ENCODE measurements at places on chromosomes 11 and 22. TPM values are rescaled to one million over a fixed set of nuclear protein-coding genes. Genes with fewer than 3 reads are reported as not detected.

WNT11 gene
- total RNA-seq = 65.7 TPM

CARS1 gene
- 50.4 TPM for total RNA-seq

NDUFS8 gene
- 143 TPM for total RNA-seq

TPBGL gene
- 1.1 TPM for total RNA-seq

TMEM151A gene
- not detected for total RNA-seq

TESMIN gene
- 0.42 TPM for total RNA-seq

SLC17A6 gene
- total RNA-seq = not detected

CLCF1 gene
- 6.3 TPM for total RNA-seq

CADM1 gene
- 26.0 TPM for total RNA-seq

MFNG gene
- 16.7 TPM for total RNA-seq

FIBP gene
- total RNA-seq = 73.2 TPM

ENTHD1 gene
- total RNA-seq = 0.59 TPM

MGAT3 gene
- total RNA-seq = 32.4 TPM

FADS3 gene
- total RNA-seq = 135 TPM

RTN3 gene
- 109 TPM for total RNA-seq

PIH1D2 gene
- total RNA-seq = 3.9 TPM

KCNJ1 gene
- total RNA-seq = not detected

TRPC6 gene
- 2.4 TPM for total RNA-seq

PNPLA3 gene
- total RNA-seq = 9.3 TPM

Measured in tibial nerve (tissue), 4 donors.